ENCODE measurements at places on chromosomes 3 and 15.

- DNase-seq: no peak
These were observed 5.9 kb downstream of the C3orf22 start for GRCh38 chr3:126552688-126553283.

GRCh38 chr15:51672155-51672687 lies 9.1 kb upstream of the SCG3 start:
- no peak for DNase-seq

GRCh38 chr3:14688525-14688924 lies 13.6 kb downstream of the C3orf20 start:
- no peak for DNase-seq

GRCh38 chr15:70867911-70868467 lies 14.0 kb upstream of the LARP6 start:
- DNase-seq: no peak

DNA sequence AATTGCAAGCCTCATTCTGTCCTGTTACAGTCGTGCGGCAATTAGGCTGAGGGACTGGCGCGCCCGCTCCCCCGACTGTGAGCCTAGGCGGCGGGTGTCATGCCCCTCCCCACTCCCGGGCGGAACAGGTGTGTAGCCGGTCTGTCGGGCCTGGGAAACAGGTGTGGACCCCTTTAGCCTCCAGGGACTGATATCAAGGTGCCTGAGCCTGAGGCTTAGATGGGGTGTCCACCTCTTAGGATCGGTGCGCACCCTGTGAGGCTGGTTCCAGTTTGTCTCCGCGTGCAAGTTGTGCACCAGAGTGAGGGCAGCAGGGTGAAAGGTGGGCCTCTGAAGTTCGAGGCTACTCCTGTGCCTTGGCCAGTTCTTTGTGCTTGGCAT lies 686 bp downstream of the VPS8 start:
- no peak for DNase-seq

DNA sequence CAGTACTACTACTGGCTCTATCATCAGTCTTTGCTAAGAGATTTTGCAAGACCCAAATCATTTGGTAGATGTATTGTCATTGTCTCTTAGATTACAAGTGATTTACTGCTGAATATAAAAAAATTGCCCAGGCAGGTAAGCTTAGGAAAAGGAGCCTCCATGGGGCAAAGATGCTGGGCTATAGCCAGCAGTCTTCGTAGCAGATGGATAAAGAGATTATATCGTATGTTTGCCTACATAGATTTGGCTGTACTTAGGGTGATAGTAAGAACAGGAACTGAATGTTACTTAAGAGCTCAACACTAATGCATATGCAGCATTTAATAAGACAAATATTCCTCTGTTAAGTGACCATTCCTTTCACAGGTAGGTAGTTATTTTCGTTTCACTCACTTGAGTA lies 48.9 kb downstream of the PTPRG start:
- DNase-seq: no peak

DNA sequence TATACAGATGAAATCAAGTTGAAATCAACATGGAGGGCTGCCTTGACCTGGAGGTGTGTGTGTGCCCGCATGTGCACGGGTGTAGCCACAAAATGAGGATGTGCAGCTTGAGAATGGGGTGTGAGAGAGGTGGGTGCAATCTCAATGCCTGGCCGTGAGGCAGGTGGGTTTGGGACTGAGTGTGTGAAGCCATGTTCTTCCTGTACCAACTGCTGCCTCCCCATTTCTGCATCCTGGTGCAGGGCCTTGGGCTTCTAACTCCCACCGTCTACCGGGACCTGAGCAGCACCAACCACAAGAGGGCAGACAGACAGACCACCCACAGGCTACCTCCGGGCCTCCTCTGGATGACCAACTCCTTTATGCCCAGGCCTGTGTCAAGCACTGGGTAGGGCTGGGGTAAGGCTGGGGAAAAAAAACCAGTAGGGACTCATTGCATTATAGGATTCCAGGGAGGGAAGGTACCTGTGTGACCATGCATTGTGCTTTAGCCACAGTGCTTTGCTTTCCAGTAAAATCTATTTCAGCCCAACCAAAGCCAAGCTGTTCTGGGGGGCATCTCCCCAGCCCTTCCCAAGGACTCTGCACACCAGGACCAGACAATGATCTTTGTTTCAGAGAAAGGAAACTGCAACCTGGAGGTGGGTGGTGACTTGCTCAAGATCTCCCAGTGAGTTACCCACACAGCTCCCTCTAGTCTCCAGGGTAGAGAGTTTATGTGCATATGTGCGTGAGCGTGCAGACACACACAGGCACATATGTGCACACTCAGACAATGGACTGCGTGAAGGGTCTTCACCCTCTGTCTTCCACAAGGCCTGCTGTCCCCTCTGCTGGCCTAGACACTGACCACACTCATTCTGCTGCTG lies 162.2 kb upstream of the TLE3 start:
- DNase-seq: no peak

- no peak for DNase-seq
These were observed 394.6 kb downstream of the FEZF2 start for GRCh38 chr3:61978460-61979419.

GRCh38 chr3:11583638-11584046 lies 60.1 kb downstream of the VGLL4 start:
- no peak for DNase-seq

DNA sequence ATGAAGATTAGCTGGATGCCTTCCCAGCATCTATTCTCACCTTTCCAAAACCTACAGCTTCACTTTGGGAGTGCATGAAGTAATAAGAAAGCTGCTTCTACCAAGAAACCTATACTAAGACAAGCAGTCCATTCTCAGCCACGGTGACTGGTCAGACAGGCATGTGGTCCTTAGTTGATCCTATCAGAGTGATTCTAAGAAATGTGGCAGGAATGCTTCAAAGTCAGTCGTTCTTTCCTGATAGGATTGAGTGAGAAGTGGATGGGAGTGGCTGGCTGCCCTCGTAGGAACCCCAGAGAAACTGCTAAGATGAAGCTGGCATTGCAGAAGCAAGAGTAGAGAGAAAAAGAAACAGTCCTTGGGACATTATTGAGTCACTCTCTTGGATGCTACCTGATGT lies 16.6 kb downstream of the FOXB1 start:
- DNase-seq: no peak

- DNase-seq: no peak
These were observed 98.0 kb upstream of the LIMD1 start for GRCh38 chr3:45496555-45496954.

- no peak for DNase-seq
These were observed 50.5 kb downstream of the UBE2E1 start for GRCh38 chr3:23856286-23856685.

GRCh38 chr3:107044677-107045076 lies 332.6 kb upstream of the CCDC54 start:
- DNase-seq: no peak

GRCh38 chr3:46477145-46477544 lies 12.4 kb upstream of the LTF start:
- DNase-seq: no peak

DNA sequence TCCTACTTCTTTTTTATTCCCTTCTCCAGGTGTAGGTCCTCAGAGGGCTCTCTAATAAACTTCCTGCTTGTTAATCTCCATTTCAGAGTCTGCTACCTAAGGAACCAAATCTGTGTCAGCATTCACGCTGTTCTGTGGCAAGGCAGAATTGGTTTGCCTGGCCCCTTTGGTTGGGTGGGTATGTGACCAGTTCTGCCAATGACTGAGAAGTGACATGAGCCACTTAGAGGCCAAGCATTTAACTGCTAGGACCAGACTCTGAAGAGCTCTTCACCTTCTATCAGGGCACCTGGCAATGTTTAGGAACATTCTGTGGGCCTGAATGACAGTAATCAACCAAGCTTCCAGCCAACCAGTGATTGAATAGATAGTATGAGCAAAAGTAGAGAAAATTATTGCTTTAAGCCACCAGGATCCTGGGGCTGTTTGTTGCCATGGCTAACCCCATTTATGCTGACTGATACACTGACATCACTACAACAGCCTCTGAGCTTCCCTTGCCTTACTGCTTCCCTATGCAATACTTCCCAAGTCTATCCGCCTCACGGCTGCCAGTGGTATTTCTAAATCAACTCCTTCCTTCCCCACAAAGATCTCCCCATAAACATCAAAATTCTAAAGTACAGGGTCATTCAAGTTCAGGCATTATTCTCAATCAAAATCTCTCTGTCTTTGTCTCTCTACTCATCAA lies 7.6 kb downstream of the FRMD4B start:
- DNase-seq: no peak

GRCh38 chr15:61175024-61175423 lies 54.1 kb downstream of the RORA start:
- no peak for DNase-seq

GRCh38 chr15:97520689-97521088 lies 439.8 kb upstream of the ARRDC4 start:
- no peak for DNase-seq

DNA sequence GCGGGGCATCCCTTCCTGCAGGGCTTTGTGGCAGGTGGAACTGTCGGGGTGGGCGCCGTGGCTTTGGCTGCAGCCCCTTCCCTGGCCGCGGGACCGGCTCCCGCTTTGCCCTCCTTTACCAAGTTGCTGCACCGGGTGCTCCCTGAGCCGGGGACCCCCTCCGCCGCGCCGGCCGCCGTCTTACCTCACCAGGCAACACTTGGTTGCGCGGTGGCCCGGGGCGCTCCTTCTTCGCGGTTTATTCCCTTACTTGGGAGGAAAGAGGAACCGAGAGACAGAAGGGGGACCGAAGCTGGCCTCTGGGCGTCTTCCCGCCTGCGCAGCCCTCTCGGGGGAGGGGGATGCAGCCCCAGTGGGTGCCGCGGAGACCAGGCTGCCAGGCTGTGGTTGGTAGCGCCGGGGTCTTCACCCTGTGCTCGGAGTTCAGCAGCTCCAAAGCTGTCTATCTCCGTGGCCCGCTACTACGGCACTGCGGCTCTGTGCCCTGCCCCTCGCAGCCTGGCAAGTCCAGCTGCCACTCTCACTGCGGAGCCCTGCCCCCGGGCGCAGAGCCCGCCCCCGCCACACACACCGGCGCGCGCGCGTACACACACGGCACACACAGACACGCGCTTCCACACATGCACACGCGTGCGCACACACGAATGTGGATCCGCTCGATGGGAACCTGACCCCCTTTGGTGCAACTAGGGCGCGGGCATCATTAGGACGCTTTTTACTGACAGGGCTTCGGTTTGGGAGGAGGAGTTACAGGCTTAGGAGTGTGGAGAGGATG lies at the start of gene DGKG:
DGKG (minus strand) TSS at position 473 of the 775 bp plus-strand sequence. CDS start 41,775 bp downstream, outside the sequence.
- no peak for DNase-seq

DNA sequence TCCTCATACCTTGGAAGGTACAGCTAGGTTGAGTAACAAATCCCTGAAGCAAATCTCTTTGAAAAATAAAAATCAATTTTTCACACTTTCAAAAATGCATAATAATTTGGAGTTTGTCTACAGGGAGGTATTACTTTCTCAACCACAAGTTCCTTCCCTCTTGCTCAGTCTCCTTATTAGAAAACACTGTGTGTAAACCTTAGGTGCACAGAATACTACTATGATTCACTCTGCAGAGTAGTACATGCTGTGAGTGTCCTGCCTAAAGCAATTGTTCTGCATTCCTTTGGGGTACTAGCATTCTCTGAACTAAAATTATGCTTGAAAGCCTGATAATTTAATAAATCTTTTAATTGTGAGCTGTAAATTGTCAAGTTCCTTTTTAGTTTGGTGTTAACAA lies 115.9 kb upstream of the EPHA3 start:
- no peak for DNase-seq

DNA sequence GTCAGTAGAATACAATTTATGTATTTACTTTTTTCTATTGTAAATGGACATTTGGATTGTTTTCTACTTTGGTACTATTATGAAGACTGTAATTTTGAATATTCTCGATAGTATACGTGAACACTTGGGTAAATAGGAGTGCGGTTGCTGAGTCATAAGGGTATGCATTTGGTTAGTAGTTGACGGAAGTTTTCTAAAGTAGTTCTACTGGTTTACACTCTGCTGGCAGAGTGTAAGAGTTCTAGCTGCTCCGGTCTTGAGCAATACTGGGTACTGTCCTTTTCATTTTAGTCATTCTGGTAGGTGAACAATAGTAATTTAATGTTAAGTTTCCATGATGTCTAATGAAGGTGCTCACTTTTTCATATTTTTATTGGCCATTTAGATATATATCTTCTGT lies 70.0 kb downstream of the MEF2A start:
- DNase-seq: no peak

GRCh38 chr3:38343797-38344594 lies 2.6 kb upstream of the XYLB start:
- DNase-seq: no peak

DNA sequence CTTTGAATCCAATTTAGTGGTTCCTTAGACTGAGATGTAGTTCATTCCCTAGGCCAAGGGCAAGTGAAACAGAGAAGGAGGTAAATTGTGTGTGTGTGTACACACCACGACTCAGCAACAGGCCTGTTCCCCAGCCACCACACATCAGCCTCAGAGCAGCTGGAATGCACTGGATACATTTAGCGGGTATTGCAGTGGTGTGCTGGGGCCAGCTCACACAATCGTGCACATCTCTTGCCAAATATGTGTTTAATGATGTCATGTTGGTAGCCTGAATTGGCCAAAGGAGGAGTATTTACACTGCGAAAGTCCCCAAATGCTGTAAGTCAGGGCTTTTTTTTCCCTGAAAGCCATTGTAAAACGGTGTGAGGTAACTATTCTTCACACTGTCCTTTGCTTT lies 82.3 kb downstream of the RBPMS2 start:
- no peak for DNase-seq

DNA sequence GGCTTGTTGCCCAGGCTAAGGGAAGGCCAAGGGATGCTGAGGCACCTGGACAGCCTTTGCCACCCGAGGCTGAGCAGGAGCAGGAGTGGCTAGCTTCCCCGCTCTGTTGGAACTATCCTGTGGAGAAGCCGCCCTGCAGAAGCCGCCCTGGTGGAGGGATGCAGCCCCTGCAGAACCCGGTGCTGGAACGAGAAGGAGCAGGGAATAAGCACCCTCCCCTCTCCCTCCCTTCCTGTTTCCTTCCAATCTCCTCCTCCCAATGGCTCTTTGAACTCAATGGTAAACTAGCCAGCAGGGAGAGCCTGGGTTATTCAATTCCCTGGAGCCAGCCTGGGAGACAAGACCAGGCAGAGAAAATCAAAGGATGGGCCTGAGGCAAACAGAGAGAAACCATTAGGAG lies 11.8 kb upstream of the HRG start:
- DNase-seq: no peak

DNA sequence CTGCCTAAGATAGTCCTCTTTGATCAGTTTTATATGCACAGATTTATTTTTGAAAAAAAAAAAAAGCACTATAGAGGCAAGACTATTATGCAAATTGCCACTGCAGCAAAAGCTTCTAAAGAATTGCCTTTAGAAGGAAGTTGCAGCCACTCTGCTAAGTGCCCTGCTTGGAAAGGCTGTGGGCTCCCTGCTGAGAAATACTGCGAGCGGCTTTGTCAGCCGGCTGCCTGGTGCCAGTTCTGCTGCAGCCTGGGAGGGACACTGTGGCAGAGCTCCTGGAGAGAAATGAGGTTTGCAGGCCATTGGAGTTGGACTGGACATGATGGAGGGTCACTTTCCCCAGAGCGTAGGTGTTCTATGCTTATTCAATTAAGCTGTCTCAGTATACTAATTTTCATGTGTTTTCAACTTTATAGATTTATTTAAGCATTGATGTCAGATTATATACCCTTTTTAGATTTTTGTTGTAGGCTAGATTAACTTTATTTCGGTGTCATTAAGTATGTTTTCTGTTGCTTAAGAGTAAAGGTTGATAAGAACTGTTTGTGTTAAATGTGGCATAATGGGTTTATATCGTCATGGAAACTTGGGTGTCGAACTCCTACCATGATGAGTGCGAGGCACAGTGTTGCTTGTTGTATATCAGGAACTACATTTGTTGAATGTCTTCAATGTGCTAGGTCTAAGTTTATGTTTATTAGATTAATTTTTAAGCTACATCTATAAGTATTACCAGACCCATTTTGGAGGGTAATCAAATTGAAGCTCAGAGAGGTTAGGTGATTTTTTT lies 6.6 kb downstream of the MAP2K5 start:
- no peak for DNase-seq

Measured in stimulated activated CD8-positive, alpha-beta memory T cell treated with anti-CD3 and anti-CD28 coated beads, Interleukin-15, amount 100 ng/mL, for 24 hours (primary cell).